ENCODE measurements at places on chromosomes 13 and 19.
A peak's percentile ranks its signal among the peaks of the same experiment; 100 is the strongest.

GRCh38 chr13:44259045-44260027 lies 114.3 kb upstream of the SERP2 start:
- peak; percentile 65 for DNase-seq

- no peak for DNase-seq
Observed at GRCh38 chr13:67620665-67621064, 390.5 kb upstream of the PCDH9 start.

GRCh38 chr19:41218615-41219507 lies at the start of gene AXL:
AXL (plus strand) TSS chr19:41219223; CDS start chr19:41219393, 170 bp downstream.
- DNase-seq, result no peak

- no peak for DNase-seq
Observed at GRCh38 chr13:50403311-50403710, 388.1 kb downstream of the KCNRG start.

- no peak for DNase-seq
Observed at GRCh38 chr19:9531933-9532332, 6.5 kb downstream of the ZNF426 start.

DNA sequence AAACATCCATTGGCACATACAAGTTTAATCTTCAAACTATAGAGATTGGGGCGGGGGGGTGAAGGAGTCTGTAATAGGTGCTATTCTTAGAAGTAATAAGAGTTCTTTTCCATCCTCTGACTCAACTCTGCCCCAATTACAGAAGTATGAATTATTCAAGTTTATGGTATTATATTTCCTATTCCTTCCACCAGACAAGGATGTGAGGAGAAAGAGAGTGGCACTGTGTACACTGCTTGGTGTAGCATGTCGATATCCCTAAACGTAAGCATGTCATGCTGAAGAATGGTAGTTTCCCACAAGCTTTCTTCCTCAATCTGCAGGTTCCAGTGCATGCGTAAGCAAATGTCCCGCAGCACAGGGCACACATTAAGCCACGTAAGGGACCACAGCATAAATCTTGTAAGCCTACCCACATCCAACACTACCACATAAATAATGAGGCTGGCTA lies 14.1 kb downstream of the BRD4 start:
- no peak for DNase-seq

DNA sequence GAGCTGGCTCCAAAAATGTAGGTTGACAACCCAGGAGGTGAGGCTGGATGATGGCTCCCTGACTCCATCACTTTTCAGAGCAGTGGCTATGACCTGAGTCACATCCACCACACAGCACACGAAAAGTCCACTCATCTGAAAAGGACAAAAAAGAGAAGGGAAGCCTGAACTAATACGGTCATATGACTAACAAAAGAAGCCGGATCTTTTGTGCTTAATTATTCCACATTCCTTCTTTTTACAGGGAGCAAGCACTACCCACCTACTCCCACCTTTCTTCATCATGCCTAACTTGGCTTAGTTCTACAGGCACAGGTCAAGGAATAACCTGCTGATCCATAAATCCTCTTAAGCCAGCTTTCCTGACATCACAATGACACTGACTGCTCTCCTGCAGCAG lies 601.3 kb upstream of the MIR17HG start:
- no peak for DNase-seq

DNA sequence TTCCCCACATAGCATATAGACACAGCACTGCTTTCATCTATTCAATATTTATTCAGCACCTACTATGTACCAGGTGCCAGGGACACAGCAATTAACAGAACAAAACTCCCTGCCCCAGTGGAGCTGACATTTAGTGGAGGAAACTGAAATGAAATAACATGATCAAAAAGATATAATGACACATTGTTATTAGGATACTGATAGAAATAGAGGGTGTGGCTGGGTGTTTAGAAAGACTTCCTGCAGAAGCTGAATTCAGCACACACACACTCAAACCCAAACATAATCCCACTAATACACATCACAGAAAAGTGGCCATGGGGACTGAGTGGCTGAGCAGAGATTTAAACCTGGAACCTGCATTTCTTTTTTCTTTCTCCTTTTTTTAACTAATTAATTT lies 3.8 kb upstream of the CDC37 start:
- no peak for DNase-seq

DNA sequence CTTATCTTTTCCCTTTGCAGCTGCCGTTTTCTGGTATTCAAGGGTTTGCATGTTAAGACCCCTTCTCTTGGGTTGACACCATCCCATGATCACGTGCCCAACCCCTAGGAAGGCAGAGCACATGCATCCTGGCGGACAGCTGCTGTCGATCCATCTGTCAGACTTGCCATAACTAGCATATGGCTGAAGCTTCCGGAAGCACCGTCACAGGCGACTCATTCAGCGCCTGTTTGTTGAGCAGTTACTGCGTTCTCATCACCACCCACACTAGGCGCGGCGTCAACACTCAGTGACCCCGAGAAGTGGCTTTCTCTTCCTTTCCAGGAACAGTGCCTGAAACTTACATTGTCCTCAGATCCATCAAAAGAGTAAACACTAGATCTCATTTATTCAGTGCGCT lies 93.6 kb downstream of the SOX1 start:
- DNase-seq, result no peak

GRCh38 chr19:43818500-43818899 lies 8.6 kb upstream of the ZNF283 start:
- DNase-seq, result no peak

- DNase-seq, result no peak
Observed at GRCh38 chr19:51726049-51726448, 2.3 kb upstream of the HAS1 start.

DNA sequence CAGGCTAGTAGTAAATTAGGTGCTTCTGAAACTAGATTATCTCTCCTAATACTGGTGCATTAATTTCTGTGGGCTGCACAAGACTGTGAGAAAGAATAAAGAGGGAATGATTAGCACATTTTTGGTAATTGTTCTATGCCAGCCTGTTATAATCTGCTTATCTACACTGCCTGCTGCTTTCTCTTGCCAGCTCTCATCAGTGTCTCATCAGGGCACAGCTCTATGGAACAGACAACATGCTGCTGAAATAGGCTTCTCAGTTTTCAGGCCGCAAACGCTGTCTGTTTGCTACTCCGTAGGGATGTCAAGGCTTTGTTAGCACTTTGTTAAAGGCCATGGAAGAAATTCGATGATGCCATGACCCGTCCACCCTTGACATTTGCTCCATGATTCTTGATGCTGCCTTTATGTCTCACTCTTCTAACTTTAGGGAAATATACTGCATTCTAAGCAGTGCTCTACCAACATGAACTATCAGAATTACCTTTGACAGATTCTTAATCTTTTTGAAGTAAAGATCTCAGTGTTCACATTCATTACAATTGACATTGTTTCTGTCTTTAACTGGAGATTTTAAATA lies 84.0 kb upstream of the PRR20A start:
- DNase-seq, result no peak

DNA sequence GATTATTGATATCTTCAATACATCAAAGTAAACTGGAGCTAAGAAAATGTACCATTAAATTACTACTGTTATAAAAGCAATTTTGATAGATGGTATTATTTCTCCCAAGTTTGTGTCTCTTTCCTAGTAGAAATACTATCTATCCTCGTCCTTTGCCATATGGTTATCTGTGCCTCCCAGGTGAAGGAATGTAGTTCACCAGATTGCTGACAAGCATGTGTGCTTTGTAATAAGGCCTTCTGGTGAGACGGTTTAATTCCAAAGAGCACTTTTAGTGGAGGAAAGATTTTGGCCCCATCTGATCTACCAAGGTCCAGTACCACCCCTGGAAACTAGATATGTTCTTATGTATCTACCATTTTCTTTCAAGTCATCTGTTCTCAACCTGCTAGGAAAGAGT lies 243.6 kb downstream of the DLEU7 start:
- DNase-seq, result no peak

- no peak for DNase-seq
Observed at GRCh38 chr19:30760014-30760413, 387.8 kb downstream of the ZNF536 start.

- no peak for DNase-seq
Observed at GRCh38 chr19:11203194-11204075, 6.1 kb upstream of the KANK2 start.

DNA sequence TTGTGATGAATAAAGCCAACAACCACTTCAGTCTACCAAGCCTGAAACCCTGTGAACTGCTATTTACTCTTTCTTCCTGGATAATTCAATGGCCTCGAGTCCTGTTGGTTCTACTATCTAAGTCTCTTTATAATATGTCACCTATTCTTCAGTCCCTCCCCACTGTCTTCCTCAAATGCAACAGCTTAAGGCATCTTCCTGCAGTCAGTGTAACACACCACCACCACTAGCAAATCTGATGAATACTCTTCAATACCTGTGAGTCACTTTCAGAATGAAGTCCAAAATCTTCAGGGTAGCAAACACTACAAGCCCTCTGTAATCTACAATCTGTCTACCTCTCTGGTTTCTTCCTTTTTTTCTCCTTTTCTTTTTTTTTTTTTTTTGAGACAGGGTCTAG lies 32.9 kb downstream of the ZDHHC20 start:
- DNase-seq, result no peak
